ENCODE measurements at places on chromosomes 5 and 9. TPM values are rescaled to one million over a fixed set of nuclear protein-coding genes. Genes with fewer than 3 reads are reported as not detected.

ANXA1 gene
- total RNA-seq: 949 TPM

SAXO1 gene
- total RNA-seq: not detected

PDE4D gene
- 41.8 TPM for total RNA-seq

SH3PXD2B gene
- total RNA-seq: 23.6 TPM

PAPPA gene
- total RNA-seq: 33.9 TPM

CRHBP gene
- total RNA-seq: not detected

FAXDC2 gene
- total RNA-seq: 0.17 TPM

CFAP90 gene
- total RNA-seq: 0.72 TPM

PPP3R2 gene
- not detected for total RNA-seq

IFNA21 gene
- total RNA-seq: not detected

TEX48 gene
- not detected for total RNA-seq

ECSCR gene
- total RNA-seq: not detected
